ENCODE measurements at places on chromosomes 6 and 20.
A peak's percentile ranks its signal among the peaks of the same experiment; 100 is the strongest.

- no peak for DNase-seq
Measured at GRCh38 chr6:137820425-137820824, 46.6 kb upstream of the TNFAIP3 start.

- DNase-seq, result peak; percentile 82
Measured at GRCh38 chr6:125918681-125919566, 37.6 kb upstream of the HINT3 start.

DNA sequence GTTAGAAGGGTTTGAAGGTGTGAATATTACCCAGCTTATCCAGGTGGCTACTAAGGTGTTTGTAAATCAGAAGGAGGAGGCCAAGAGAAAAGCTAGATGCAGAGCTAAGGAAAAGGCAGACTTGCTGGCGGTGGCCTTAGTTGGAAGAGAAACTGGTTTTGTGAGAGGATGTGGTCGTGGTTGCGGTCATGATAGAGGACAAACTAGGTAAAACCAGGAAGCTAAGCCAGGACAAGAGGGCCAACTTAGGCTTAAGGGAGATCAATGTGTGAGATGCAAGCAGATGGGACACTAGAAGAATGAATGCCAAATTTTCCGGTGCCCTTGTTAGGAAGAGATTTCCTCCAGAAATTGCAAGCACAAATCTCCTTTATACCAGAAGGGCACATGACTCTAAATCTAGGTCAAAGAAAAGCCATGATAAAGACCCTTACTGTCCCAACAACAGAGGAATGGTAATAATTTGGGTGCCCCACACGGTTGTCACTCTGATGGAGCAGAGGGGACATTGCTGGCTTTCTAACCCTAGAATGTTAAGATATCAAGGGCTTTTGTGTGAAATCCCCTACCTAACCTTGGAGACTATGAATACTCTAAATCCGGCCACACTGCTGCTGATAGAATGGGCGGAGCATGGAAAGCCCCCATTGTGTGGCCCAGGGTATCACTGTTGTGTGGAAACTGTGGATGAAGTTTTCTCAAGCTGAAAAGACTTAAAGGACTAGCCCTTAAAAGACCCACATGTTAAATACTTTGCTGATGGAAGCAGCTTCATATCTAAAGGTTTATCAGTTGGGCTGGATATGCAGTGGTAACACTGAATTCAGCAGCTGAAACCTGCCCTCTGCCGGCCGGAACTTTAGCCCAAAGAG is 7.8 kb downstream of the IL22RA2 start:
- peak; percentile 73 for DNase-seq

- no peak for DNase-seq
Measured at GRCh38 chr6:156309017-156309416, 468.2 kb upstream of the ARID1B start.

- no peak for DNase-seq
Measured at GRCh38 chr6:111211411-111212030, 124.2 kb downstream of the SLC16A10 start.

- no peak for DNase-seq
Measured at GRCh38 chr6:15170126-15170525, 75.7 kb upstream of the JARID2 start.

DNA sequence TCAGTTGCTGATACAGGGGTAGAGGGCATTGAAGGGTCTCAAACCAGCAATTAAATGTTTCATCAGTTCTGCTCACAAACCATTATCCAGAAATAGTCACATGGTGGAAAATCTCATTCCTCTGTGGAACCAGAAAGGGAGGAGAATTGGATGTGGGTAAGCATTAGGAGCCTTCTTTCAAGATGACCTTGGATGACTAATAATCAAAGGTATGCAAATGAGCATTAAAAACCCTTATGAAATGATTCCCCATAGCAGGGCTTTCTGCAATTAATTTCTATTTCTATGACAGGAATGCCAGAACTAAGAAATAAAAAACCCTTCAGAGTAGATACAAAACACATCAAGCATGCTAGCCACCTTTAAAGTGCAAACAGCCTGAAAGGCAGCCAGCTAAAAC is 37.4 kb upstream of the HCRTR2 start:
- no peak for DNase-seq

GRCh38 chr20:45818239-45818638 is 5.8 kb downstream of the UBE2C start:
- DNase-seq, result no peak
